SK-N-SH treated with all-trans-retinoic acid at 6 μM for 48 hours (cell line): ENCODE measurements at places on chromosomes 16 and 17.

DNA sequence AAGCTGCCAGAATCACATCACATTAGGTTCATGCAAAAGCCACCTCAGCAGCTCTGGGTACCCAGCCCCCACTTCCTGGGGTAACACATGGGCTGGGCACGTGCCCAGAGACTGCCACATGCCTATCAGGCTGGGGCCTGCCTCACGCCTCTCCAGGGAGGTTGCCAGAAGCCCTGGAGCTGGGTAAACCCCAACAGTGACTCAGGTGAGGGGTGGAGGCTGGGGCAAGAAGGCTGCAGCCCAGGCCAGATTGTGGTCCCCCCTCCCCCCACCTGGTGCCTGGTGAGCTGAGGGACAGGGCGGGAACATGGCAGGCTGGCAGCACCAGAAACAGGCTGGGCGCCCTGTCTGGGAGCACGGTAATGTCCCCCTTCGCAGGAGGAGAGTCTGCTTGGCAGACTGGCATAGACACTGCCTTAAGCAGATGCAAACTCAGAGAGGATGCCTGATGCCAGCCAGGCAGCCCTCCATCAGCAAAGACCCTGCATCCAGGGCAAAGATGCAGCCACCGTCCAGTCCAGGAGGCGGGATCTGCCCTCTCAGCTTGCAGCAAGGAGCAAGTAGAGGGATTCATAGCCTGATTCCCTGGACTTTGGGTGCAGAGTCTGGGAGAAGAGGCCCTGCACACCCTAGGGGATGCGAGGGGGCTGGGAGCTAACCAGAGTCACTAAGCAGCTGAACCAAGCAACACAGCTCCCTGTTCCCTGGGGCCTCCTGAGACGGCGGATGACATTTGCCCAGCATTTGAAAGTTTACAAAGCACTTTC, 28.8 kb downstream of the NGFR start:
- ATAC-seq: peak; percentile 7; the same call in 1 of the 3 replicates

DNA sequence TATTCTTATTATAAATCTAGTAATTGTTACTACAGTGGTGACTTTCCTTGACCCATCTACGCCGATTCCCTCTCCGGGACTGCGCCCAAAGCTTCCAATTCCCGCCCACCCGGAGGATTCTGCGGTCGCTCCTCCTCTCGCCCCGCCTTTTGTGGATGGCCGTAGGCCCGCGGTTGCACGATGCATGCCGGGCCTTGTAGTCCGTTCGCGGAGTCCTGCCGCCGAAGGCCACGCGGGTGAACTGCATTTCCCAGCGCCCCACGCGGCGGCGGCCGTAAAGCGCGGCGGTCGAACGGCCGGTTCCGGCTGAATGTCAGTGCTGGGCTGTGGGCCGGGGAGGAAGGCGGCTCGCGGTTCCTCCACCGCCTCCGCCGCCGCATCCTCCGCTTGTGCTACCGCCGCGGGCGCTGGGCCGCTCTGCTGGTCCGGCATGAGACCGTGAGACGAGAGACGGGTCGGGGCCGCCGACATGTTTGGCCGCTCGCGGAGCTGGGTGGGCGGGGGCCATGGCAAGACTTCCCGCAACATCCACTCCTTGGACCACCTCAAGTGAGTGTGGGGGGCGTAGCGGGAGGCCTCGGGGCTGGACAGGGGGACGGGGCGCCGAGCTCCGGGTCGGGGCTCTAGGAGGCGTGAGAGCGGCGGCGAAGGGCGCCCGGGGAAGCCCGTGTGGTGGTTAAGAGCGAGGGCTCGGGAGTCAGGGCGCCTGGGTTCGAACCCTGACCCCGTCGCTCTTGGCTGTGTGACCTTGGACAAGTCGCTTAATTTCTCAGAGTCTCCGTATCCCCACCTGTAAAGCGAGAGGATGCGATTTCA, at the start of gene CLEC16A:
CLEC16A (plus strand) TSS at position 316 of the 816 bp plus-strand sequence; CDS start at position 470, 154 bp downstream.
- peak; percentile 90 for ATAC-seq

- no peak for ATAC-seq
Observed at GRCh38 chr17:76899414-76899813, 31.2 kb downstream of the MGAT5B start.

DNA sequence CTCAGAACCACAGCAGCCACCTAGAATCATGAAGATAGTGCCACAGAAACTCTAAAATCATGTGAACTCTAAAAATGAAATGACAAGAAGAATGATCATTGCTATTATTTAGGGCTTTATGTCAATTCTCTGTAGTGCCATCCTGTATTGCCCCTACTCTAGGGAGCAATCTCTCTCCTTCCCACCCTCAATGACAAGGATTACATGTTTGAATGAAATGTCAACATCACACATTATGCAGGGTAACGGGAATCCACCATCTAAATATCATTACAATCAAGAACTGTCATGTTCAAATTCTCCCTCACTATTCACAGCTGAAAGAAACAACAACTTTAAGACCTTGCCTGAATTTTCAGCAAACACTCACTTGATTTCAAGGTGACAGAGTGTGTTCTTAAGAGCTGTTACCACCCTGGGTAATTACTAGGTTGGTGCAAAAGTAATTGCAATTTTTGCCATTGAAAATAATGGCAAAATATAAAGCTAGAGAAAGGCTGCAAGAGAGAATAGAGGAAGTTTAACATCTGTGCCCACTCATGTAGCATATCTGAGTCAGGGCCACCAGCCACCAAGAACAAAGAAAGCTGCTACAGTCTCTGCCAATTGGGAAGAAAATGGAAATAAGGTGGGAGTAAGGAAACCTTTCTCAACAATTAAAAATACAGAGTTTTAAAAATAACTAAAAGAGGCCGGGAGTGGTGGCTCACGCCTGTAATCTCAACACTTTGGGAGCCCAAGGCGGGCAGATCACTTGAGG, 112.8 kb upstream of the PSMD7 start:
- no peak for ATAC-seq

DNA sequence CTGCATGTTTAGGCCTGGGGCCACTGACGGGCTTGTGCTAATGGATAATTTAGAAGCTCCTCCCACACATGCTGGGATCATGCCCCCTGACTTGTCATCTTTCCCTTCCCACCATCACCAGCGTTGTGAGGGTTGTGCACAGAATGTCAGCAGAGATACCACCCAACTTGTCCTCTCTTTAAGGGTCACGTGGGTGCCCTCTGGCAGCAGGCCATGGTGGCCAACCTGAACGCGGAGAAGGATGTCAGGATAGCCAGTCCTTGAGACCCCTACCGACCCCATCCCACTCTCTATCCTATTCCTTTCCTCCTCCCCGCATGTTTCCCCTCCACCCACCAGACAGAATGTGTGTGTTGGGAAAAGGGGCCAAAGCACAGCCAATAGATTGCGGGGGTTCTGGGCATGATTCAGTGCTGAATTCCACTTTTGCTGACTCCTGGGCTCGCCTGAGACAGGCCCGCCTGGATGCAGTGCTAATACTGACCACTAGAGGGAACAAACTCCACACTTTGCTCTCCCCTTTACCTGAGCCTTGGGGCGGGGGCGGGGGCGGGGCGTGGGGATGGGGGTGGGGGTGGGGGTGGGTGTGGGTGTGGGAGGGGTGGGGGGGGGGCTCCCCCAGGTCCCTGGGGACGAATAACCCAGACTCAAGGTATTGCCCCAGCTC, at the start of gene GH2:
GH2 (minus strand) TSS at position 10 of the 667 bp plus-strand sequence. CDS start 143 bp downstream, outside the sequence.
- ATAC-seq: peak; percentile 95
